ENCODE measurements at places on chromosomes 3 and 15.

- no peak for DNase-seq
Measured at GRCh38 chr3:54262541-54262940, 140.2 kb downstream of the CACNA2D3 start.

DNA sequence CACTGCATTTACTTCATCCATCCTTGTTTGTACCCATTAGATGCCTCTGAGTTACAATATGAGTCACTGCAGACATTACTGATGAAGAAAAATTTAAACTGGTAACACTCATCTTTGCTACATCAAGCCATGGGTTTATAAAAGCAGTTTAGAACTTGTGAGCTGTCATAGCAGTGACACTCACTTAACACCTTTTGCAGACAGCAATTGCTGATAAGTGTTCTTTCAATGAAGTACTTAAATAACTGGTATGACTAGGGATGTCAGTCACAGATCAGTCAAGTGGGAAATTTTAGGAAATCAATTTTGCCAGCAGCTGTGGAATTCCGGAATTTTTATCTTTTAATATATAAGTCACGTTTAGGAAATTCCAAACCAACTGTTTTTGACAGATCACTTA lies 643.0 kb downstream of the TBL1XR1 start:
- DNase-seq = no peak

GRCh38 chr15:87144775-87145174 lies 1065.1 kb downstream of the AGBL1 start:
- no peak for DNase-seq

GRCh38 chr3:101229681-101230080 lies 90.7 kb downstream of the IMPG2 start:
- DNase-seq = no peak

DNA sequence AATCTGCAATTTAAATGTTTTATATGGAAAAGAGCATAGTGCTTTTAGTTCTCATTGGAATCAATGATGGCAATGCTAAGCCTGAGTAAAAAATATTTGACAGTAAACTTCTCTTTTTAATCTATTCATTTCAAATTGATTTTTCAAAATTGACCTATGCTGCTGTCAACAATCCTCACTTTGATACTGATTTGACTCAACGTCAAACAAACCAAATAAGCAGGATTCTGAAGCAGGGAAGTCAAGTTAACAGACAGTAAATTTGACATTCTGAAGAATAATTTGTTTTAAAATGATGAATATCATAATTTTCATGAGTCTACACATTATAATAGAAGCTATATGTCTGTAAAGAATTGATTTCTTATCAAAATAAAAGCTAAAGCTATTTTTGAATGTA lies 1053.1 kb downstream of the DIPK2A start:
- no peak for DNase-seq

DNA sequence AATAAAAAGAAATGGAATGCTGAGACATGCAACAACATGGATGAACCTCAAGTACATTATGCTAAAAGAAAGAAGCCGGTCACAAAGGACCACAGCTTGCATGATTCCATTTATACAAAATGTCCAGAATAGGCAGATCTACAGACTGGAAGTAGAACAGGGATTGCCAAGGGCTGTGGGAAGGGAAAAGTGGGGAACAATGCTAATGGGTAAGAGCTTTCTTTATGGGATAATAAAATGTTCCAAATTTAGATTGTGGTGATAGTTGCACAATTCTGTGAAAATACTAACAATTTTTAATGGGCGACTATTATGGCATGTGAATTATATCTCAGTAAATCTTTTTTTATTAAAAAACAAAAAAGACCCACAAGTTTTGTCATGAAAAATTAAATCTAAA lies 106.2 kb downstream of the TMCO5A start:
- DNase-seq = no peak

DNA sequence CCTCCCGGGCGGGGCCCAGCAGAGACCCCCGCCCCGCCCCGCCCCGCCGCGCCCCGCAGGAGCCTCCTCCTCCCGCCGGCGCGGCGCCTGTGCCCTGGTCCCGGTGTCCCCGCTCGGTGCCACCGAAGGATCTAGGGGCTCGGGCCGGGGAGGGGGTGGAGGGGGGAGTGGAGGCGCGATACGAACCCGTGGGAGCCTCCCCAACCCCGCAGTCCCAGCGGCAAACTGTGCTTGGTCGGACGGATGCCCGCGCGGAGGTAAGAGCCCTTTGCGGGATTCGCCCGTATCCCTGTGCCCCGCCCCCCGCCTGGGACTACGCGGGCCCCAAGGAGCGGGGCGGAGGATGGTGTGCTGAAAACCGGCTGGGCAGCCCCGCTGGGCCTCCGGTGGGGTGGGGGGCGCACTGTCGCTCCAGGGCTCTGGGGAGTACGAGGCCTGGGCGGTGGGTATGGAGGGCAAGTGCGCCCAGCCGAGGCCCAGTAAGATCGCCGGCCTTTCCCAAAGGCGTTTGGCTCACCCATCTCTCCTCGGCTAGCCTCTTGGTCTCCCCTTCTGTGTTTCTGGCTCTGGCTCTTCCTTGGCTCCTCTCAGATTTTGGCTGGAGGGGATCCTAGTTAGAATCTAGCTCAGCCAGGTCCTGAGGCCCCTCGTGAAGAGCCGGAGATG lies 65.6 kb upstream of the POLG start:
- no peak for DNase-seq

DNA sequence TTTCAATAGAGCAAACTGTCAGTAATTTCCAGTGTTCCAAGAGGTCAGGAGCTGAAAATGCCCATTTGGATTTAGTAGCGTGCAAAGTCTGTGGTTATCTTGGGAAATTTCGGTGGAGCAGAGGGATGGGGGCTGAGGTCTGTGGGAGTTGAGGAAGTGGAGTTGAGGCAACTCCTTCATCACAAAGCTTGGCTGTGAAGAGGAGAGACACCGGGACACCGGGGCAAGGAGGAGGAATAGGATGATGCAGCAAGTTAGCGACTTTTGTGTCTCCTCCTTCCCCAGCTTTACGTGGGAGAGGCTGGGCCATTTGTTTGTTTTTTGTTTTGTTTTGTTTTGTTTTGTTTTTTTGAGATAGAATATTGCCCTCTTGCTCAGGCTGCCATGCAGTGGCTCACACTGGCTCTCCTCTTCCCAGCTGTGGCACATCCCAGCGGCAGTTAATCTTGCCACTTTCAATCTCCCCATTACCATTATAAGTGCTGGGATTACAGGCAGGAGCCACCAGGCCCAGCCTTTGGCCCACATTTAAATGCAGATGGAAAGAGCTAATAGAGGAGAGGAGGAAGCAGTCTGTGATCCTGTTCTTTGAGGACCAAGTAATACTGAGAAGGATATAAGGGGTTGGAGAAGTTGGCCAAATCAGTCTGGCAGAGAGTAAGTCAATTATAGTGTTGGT lies 47.1 kb downstream of the CRTC3 start:
- no peak for DNase-seq

- no peak for DNase-seq
Measured at GRCh38 chr15:73233623-73234022, 135.1 kb downstream of the HCN4 start.

GRCh38 chr15:43215961-43216360 lies 4.9 kb downstream of the EPB42 start:
- DNase-seq = no peak

Data from GOT3 (cell line).